ENCODE measurements at places on chromosomes 1 and 21.

GRCh38 chr1:196654271-196654670 lies 2.4 kb downstream of the CFH start:
- DNase-seq: no peak

- DNase-seq: no peak
Observed at GRCh38 chr1:222167111-222167510, 380.8 kb downstream of the HHIPL2 start.

GRCh38 chr1:46175243-46175642 lies 356 bp downstream of the TSPAN1 start:
- no peak for DNase-seq

DNA sequence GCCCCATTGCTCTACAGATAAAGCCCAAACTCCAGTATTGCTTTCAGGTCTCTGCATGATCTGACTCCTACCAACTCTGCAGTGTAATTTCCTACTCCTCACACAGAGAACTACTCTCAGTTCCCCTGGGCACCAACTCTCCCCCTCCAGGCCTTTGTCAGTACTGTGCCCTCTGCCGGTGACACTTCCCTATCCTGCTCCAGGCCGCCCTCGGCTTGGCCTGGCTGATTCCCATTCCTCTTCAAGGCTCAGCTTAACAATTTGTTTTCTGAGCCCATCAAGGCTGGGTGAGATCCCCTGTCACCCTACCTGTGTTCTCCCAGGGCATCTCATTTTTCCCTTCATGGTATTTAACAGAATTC lies 2.6 kb downstream of the SLAMF8 start:
- no peak for DNase-seq

DNA sequence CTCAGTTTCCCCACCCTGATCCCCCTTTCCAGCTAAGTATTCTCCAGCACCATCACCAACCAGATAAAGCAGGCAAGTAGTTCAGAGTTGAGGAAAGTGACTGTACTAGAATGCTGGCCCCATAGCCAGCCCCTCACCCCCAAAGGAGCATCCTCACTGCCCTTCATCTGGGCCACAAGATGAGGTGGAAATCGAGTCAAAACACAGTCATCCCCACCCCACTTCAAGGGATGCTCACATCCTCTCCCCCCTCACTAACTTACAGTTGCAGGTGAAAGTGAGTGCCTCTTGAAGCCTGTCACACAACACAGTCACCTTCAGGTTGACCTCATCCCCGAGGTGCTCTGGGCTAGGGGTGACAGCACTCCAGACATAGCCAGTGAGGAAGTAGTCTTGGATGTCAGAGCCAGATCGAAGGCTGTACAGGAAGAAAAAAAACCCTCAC lies 30.4 kb downstream of the PIK3C2B start:
- no peak for DNase-seq

- DNase-seq: peak; percentile 47
Observed at GRCh38 chr1:239951511-239952140, 140.1 kb upstream of the FMN2 start.

Data from caudate nucleus (tissue), 63 donors.